ENCODE measurements at places on chromosomes 13 and 19.

GRCh38 chr13:102203718-102204117 is 198.1 kb downstream of the FGF14 start:
- no peak for DNase-seq

DNA sequence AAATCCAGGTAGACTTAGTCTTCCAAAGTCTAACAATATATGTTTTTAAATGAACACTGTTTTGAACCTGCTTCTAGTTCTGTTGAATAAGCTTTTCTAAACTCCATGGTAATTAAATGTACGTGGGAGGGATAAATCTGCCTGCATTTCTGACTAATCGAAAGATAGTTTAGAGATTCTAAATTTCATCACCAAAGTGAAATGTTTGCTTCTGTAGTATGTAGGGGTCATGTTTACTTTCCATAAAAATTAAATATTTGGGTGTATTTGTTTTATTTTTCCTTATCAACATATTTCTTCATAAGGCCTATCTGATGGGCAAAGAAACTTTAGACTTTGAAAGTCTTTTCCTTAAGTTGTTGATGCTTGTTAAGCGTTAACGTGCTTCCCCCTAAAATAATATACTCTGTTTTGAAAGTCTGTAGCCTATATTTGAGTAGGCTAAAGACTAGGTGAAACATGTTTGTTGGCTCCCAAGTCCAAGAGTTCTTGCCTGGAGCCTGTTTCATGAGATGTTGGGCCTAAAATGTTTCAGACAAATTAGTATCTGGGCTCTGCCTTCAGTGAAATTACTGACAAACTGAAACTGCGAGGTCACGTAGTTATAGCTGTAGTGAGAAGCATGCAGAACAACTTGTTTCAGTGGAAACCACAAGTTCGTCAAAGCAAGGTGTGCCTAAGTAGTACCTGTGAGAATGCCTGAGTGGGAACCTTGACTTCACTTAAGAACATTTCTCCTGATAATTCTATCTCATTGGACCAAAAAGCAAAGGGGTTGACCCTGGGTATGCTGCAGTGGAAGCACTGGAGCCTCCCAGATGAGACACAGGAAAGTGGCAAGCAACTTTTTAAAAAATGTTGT is 126.2 kb downstream of the LMO7 start:
- DNase-seq = no peak

DNA sequence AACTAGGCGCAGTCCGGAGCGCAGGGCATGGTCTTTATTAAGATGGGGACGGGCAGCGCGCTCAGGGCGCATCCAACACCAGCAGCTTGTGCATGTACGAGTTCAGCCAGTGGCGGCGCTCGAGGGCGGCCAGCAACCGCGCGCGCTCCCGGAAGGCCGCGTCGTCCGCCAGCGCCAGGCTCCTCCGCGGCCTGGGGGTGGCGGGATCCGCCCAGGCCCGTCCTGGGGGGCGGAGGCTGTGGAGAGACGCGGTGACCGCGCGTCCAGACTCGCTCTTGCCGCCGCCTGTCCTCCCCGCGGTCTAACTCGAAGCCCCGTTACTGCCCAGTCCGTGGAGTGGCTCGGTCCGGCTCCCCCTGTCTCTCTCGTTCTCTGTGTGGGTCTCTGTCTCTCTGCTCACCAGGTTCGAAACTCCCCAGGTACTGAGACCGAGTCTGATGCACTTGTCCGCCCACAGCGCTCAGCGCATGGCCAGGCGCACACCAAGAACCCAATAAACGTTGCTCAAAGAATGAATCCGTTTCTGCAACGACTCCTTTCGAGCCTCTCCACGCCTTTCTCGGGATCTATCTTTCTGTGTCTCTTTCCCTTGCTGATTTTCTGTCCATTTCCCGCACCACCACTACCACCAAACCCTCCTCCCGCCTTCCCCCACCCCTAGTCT is 702 bp downstream of the PTH2 start:
- no peak for DNase-seq

DNA sequence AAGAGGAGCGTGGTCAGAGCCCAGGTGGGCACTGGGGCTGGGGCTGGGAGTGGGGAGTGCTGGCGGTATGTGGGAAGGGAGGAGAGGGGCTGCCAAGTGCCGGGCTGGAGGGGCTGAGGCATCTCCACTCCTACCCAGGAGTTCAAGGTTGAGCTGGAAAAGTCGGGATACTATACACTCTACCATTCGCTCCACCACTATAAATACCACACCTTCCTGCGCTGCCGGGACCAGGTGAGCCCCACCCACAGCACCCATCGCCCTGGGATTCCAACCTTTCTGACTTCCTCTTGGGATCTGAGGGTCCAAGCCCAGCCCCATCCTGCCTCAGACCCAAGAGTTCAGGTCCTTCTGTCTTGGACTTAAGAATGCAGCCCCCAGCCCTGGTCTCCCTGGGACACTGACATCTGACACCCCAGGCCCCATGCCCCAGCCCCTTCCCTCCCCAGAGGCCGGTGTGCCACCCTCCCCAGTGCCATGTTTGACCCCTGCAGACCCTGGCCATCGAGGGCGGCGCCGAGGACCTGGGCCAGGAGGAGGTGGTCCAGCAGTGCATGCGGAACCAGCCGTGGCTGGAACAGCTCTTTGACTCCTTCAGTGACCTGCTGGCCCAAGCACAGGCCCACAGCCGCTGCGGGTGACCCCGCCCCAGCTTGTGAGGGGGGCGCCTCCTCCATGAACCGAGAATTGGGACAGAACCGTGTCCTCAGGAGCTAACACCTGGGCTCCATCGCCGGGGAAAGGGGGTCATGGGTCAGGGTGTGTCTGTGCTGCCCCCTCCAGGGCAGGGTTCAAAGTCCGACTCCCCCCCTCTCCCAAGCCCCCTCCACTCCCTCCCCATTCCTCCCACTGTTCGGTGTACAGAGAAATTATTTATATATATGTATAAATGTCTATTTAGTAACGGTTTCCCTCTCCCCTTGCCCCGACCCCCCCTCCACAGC is 14.7 kb downstream of the RRAS start:
- no peak for DNase-seq

GRCh38 chr19:1168572-1169410 is 5.3 kb downstream of the SBNO2 start:
- peak; percentile 83 for DNase-seq

- DNase-seq = no peak
Observed at GRCh38 chr13:33182729-33183128, 102.8 kb downstream of the STARD13 start.

GRCh38 chr19:44202470-44202869 is 9.9 kb upstream of the ZNF227 start:
- peak; percentile 10 for DNase-seq

- no peak for DNase-seq
Observed at GRCh38 chr19:54029301-54029700, 34.4 kb downstream of the VSTM1 start.

DNA sequence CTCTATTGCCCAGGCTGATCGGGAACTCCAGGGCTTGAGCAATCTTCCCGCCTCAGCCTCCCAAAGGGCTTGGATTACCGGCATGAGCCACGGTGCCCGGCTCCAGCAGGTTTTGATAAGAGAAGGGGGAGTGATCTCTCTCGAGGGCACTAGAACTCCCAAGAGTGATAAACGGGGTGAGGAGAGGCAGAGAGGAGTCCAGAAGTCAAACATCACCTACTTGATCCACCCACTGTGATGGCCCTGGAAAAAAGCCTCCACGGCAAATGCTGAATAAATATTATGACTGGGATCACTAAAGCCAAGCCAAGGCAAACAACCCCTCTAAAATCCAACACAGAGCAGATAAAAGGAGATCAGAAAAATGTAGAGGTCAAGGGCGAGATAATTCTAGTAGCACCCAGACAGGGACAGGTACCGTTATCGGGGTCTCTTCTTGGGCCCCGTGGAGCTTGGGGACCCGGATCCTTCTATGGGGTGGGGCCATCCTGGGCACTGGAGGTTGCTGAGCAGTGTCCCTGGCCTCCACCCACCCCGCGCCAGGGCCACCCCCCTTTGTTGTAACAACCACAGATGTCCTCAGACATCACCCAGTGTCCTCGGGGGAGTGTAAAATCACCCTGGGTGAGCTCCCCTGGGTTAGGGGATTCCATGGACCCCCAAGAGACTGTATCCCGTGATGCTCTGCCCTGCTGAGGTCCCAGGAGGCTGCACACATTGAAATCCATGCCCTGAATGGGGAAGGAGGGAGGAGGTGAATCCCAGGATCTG is 3.7 kb upstream of the CREB3L3 start:
- DNase-seq = no peak

GRCh38 chr19:6038634-6039405 is 60.9 kb upstream of the RANBP3 start:
- DNase-seq = no peak

GRCh38 chr13:96680898-96681297 is 313.4 kb downstream of the OXGR1 start:
- no peak for DNase-seq

GRCh38 chr19:16561382-16561781 is 10.8 kb downstream of the SLC35E1 start:
- no peak for DNase-seq

GRCh38 chr13:38180126-38180525 is 169.5 kb upstream of the UFM1 start:
- peak; percentile 49 for DNase-seq

- no peak for DNase-seq
Observed at GRCh38 chr19:43752287-43752875, 2.4 kb downstream of the SMG9 start.

DNA sequence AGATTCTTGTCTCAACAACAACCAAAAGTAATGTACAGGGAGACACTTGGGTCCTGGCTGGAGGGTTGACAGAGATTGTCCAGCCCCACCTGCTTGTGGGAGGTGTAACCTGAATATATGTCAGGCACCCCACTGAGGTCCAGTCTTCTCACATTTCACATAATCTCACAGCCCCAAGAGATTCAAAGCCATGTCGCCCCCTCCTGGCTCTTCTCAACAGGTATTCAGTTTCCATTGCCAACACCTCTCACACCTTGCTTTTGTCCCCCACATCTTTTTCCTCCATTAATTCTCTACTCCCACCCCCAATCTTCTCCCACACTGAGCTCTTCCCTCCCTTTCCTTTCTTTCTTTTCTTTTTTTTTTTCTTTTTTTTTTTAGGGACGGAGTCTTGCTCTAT is 11.2 kb downstream of the UNC13A start:
- no peak for DNase-seq

DNA sequence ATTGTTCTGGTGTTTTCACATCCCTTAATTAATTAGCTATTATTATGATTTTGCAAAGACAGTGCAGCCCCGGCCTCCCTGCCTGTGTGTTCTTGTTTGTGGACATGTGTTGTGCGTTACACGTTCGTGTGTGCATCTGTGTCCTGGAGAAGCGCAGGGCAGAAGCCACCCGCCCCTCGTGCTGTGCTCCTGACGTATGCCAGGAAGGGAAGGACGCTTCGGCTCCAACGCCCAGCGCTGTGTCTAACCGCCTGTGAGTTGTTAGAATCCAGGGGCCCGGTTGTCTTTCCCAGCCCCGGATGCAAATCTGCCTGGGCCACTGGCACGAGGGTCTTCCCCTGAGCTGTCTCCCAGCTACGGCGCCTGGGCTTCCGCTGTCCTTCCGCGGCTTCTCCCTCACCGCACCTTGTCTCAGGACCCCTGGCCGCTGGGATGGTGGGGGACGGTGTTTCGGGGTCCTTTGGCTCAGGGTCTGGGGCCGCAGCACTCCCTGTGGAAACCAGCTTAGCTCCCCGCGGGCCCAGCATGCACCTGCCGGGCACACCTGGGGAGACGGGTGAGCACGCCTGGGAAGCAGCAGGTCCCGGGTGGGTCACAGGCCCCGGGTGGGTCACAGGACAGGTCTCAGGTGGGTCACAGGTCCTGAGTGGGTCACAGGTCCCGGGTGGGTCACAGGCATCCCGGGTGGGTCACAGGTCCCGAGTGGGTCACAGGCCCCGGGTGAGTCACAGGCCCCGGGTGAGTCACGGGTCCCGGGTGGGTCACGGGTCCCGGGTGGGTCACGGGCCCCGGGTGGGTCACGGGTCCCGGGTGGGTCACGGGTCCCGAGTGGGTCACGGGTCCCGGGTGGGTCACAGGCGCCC is 51.5 kb downstream of the GAS6 start:
- DNase-seq = no peak

- no peak for DNase-seq
Observed at GRCh38 chr19:30450100-30450499, 77.9 kb downstream of the ZNF536 start.

- DNase-seq = peak; percentile 72
Observed at GRCh38 chr19:48152551-48152950, 17.6 kb downstream of the LIG1 start.

DNA sequence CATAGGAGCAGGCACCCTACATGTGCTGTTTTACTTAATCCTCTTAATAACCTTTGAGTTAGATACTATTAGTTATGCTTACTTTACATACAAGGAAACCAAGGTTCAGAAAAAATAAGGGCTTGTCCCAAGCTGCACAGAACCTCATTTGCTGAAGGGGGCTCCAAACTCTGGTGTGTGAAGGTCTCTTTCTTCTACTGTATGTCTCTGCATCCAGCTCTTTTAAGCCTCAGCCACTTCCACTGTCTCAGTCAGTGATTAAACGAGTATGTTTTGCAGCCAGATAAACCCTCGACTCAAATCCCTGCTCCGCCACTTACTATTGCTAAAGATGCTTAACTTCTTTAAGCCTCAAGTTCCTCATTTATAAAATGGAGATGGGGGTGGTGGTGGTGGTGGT is 112.4 kb upstream of the WASF3 start:
- no peak for DNase-seq

DNA sequence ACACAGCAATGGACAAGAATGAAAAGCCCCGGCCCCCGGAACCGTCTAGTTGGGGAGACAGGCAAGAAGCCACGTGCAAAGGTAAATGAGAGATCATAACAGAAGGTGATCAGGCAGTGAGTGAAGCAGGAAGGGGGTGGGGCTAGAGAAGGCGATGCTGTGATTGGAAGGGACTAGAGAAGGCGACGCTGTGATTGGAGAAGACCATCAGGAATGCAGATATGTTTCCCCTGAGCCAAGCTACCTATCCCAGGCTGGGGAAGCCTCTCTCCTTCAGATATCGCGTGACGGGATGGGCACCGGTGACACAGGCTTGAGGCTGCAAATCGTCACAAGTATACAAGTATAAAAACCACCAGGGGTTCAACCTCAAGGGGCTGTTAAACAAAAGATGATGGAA is 21.8 kb downstream of the DCAF15 start:
- DNase-seq = no peak

DNA sequence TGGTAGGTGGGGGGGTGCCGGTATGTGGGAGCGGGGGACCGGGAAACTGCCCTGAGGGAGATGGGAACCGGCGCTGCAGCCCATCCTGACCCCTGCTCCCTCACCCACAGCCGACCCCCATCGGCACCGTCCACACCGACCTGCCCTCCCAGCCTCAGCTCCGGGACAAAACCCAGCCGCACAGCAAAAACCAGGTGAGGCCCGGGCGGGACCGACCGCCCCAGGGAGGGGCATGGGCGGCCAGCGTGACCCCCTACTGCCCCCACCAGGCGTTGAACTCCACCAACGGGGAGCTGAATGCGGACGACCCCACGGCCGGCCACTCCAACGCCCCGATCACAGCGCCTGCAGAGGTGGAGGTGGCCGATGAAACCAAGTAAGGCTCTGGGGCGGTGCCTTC is 35.9 kb downstream of the BTBD2 start:
- no peak for DNase-seq

- no peak for DNase-seq
Observed at GRCh38 chr13:35179494-35179893, 237.4 kb downstream of the NBEA start.
